Mesenteric fat pad (tissue), 1 donor: ENCODE measurements at places on chromosomes 6 and 20. TPM values are rescaled to one million over a fixed set of nuclear protein-coding genes. Genes with fewer than 3 reads are reported as not detected.

TSPYL4 gene
- 8.5 TPM for total RNA-seq

PPARD gene
- total RNA-seq: 17.5 TPM

GPX5 gene
- not detected for total RNA-seq

RAD21L1 gene
- total RNA-seq: not detected

VIP gene
- total RNA-seq: 0.48 TPM

DEFB112 gene
- not detected for total RNA-seq

COL19A1 gene
- not detected for total RNA-seq

SLC2A4RG gene
- 62.0 TPM for total RNA-seq

TMEM200A gene
- 4.3 TPM for total RNA-seq

SIRPA gene
- total RNA-seq: 100 TPM

DNA sequence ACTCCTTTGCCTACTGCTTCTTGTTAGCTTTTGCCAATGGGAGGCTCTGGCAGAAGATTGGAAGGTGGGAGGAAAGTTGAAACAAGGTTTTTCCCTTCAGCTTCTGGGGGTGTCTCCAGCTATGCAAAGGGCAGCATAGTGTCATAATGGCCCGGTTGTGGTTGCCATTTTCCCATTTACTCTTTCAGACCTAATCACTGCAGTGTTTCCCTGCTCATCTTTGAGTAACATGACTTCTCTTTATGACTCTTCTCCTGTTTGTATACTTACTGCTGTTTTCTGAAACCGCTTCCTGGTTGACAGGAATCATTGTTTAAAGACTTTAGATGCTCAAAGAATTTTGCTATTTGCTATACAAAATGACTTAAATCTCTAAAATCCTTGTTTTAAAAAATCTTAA lies 19.9 kb downstream of the NRN1 start:
- DNase-seq: no peak

- no peak for DNase-seq
Measured at GRCh38 chr6:30263734-30264133, 50.5 kb upstream of the TRIM26 start.

DNA sequence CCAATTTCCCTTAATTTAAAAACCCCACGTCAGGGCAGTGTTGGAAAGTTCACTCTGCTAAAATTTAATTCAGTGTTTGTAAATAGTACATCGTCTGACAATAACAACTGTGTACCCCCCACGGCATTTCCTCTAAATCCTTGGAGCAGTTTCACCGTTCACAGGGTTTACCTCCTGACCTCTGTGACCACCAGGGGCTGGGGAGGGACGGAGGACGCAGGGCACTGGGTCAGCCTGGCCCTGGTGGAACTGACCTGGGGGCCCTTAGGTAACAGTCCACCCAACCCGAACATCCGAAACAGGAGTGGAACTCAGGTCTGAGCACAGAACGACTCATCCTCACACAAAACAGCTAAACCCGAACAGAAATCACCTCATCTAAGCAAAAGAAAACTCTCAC lies 2.1 kb downstream of the ZBTB46 start:
- no peak for DNase-seq

GRCh38 chr6:44237813-44238433 lies 9.0 kb upstream of the HSP90AB1 start:
- peak; percentile 95 for DNase-seq

DNA sequence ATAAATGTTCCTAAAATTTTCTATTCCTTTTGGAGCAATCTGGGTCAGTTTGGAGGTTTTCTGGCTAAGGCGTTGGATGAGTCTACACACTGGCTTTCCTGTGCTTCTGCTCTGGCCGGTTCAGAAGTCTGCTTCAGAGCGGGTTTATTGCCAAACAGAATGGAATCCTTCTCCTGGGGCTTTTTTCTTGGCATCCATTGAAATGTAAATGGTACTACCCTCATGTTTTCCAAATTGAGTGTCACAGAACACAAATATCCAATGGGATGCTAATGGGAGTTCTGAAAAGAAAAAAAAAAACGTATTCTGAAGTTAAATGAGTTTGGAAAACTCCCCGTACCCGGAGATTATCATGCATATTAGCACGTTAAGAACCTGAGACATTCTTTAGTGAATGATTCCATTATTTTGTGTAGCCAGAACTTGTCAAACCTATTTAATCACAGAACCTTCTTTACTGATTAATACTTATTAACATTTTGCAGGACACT lies 930.3 kb downstream of the QKI start:
- DNase-seq: no peak

- DNase-seq: no peak
Measured at GRCh38 chr6:145025488-145025887, 709.8 kb downstream of the EPM2A start.

GRCh38 chr20:50405235-50405914 lies 104.8 kb upstream of the PTPN1 start:
- DNase-seq: no peak

- DNase-seq: no peak
Measured at GRCh38 chr6:30759575-30760239, 15.4 kb upstream of the IER3 start.

- no peak for DNase-seq
Measured at GRCh38 chr6:89410788-89411144, 1.3 kb downstream of the RRAGD start.

- no peak for DNase-seq
Measured at GRCh38 chr6:21312118-21312517, 281.4 kb upstream of the SOX4 start.

GRCh38 chr20:611843-612185 lies 1.7 kb upstream of the TCF15 start:
- no peak for DNase-seq

GRCh38 chr6:123810214-123810613 lies 6.5 kb downstream of the NKAIN2 start:
- DNase-seq: no peak

DNA sequence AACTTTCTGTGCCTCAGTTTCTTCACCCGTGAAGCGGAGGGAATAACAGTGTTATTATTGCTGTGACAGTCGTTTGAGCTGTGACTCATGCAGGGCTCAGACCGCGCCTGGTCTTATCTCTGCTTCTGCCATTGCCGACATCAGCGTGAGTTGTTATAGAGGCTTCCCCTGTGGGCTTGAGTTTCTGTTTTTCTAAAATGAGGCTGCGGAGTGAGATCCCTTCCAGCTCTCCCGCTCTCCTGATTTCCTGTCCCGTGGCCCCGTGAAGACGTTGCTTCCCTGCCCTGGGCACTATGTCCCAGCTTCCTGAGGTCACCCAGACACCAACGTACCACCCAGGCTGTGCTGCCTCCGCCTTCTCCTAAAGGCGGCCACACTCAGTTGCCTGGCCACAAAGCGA lies 278.5 kb downstream of the BMP7 start:
- DNase-seq: no peak

GRCh38 chr6:4645713-4646360 lies 130.4 kb upstream of the CDYL start:
- DNase-seq: no peak

GRCh38 chr6:87222676-87223075 lies 67.3 kb downstream of the ZNF292 start:
- DNase-seq: no peak

DNA sequence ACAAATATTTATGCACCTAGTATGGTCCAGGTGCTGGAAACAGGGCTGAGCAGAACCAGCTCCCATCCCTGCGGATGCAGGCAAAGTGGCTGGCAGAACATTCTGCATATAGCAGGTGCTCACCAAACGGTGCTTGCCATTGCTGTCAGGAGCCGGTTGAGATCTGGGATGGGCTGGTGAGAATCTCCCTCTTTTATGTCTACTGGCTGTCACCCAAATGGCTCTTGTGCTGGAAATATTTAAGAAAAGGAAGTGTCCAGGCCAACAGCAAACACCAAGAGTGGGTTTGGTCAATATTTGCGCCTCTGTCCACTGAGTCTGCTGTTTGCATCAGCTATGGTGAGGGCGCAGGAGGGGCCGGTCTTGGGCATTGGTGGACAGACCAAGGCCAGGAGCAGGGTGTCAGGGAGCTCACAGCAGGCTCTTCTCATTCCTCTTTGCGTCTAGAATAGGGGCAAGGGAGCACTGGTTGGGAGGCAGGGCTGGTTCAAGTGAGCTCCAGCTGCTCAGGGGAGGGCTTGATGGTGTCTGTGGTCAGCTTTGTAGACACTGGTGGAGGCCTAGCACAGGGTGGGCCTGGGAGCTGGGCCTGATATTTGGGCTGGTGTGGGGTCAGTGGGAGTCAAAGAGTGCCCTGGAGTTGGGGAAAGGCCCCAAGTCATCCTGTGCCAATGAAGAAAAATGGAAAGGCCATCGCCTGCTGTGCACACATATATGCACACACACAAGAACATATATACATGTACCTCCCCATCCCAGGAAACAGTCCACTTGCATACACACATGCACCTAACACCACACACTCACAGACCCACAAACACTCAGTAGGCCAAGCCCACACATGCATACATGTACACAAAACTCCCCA lies 1.4 kb upstream of the BPIFB2 start:
- no peak for DNase-seq

DNA sequence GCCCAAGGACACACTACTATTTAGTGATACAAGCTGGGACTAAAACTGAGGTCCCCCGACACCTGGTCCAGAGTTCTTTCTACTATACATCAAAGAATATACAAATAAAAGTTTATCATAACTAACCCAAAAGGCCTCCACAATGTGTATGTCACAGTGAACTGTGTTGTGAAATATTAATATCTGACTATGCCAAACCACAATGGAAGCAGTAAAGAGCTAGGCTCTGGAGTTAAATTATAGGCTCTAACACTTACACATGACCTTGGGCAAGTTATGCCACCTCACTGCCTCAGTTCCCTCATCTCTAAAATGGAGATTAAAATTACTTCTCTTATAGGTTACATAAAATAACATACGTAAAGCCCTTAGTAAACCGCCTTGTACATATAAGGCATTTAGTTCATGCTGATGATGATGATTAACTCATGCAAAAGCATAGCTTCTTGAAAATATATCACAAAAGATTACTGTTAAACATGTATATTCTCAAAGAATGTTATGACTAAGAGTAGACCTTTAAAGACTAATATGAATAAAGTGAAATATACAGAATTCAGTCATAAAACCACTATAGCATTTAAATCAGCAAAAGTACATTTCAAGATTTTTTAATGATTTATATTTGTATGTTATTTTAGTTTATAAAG lies 5.7 kb downstream of the SUPT3H start:
- no peak for DNase-seq

DNA sequence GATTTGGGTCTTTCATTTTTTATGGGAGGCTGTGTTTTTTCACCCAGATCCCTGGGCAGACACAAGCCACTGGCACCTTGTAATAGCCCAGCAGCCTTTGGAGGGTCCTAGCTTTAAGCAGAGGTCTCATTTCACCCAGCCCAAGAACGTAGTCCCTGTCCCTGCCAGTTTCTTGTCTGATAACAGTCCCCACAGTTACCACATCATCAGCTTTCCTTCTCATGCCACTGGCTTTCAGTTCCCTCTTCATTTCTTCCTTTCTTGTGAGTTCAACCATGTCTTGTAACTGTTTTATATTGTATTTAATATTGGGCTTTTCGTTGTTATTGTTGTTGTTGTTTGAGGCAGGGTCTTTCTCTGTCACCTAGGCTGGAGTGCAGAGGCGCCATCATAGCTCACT lies 10.6 kb downstream of the PNPLA1 start:
- DNase-seq: no peak
